ENCODE measurements at places on chromosomes 1 and 21.

DNA sequence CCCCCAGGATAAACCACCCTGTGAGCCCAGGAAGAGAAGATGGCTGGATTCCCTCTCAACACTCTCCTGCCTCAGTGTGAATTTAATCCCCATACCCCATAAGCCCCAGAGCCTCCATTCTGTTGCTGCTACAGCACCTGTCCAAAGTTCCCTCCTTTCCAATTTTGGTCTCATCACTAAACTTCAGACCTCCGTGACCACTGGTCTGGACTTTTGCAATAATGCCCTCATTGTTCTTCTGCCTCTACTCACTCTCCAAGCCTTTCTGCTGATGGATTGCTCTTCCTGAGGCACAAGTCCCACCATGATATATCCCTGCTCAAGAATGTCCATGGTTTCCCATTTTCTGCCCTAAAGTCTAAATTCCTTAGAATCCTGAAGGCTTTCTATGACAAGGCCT lies 83.2 kb downstream of the CD58 start:
- DNase-seq: no peak

DNA sequence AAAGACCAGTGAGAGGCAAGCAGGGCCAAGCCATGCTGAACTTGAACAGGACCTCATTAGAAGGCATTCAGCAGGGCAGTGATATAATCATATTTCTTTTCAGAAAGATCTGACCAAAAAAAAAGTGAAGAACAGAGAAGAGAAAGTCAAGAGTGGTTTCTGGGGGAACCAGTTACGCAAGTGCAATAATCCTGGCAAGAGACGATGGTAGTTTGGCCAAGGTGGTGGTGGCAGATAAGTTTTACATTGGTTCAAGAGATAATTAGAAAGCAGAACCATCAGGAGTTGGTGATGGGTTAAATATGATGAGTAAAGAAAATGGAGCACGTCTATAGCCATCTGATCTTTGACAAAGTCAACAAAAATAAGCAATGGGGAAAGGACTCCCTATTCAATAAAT lies 54.3 kb downstream of the ZSWIM5 start:
- no peak for DNase-seq

DNA sequence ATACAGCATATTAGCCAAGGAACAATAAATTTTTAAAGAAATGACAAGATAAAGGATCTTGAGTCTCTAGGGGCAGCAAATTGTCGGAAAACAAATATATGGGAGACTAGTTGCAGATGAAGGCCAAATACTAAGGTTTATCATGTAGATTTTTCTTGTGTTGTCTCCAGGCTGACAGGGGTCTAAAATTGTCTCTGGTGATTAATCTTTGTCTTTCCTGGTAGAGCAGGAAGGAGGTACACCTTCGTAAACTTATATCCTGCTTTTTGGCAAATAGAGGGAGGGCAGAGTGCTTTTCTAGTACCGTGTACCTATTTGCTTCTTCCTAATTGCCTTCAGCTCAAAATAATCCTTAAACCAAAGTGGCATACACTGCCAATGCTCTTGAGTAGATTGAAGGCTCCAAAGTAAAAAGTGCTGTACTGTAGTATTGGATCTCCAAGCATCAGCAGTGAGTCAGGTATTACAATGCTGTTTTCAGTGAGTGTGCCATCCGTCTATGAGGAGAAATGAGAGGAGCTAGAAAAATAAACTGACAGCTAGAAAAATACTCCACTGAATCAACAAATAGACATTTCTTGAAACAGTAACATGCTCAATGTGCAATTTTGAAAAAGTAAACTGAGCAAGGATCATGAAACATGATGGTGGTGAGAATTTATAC lies 1.8 kb upstream of the LEPR start:
- no peak for DNase-seq

DNA sequence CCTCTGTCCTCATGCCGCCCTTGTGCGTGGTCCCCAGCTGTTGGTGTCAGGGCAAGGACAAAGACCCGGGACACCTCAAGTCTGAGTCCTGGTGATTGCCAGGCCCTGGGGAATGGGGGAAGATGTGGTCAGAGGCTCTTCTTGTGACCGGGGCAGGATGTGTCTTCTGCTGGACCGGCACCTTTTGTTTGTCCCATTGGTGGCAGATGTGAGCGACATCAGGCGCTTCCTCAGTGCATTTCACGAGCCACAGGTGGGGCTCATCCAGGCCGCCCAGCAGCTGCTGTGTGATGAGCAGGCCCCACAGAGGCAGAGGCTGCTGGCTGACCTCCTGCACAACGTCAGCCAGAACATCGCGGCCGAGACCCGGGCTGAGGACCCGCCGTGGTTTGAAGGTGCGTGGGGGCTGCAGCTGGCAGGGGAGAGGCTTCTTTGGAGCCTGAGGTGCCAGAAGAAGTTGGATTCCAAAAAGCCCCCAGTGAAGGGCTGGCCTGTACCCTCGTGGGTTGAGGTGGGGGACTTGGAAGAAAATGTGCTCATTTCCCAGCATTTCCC lies 8.4 kb downstream of the DFFB start:
- no peak for DNase-seq

- DNase-seq: no peak
Observed at GRCh38 chr1:214379236-214379970, 98.4 kb downstream of the SMYD2 start.

DNA sequence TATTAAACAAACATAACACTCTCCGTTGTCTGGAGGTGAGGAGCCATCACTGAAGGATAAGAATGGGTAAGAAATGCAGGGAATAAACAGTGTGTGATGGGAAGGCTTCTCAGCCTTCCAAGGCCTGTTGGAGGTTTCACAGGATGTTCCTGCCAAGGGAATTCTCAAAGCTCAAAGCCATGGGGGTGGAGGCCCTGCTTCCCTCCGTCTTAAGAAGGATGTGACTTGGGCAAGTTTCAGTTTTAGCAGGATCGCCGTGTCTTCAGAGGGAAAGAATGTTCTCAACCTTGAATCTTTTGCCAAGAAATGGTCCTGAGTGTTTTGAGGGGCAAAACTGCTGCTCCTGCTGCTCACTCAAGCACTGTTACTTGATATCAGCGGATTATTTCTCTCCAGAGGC lies 41.7 kb upstream of the IL20 start:
- no peak for DNase-seq

GRCh38 chr1:224506141-224506814 lies 71.7 kb upstream of the WDR26 start:
- DNase-seq: no peak

- DNase-seq: no peak
Observed at GRCh38 chr1:197210426-197210825, 57.6 kb upstream of the CRB1 start.

- DNase-seq: no peak
Observed at GRCh38 chr21:42498012-42498411, 2.0 kb upstream of the RSPH1 start.

GRCh38 chr1:59058665-59059439 lies 238.0 kb upstream of the FGGY start:
- DNase-seq: no peak

GRCh38 chr1:80633947-80634706 lies 1166.6 kb upstream of the ADGRL2 start:
- DNase-seq: no peak

GRCh38 chr1:90434460-90434859 lies 282.6 kb downstream of the BARHL2 start:
- no peak for DNase-seq

DNA sequence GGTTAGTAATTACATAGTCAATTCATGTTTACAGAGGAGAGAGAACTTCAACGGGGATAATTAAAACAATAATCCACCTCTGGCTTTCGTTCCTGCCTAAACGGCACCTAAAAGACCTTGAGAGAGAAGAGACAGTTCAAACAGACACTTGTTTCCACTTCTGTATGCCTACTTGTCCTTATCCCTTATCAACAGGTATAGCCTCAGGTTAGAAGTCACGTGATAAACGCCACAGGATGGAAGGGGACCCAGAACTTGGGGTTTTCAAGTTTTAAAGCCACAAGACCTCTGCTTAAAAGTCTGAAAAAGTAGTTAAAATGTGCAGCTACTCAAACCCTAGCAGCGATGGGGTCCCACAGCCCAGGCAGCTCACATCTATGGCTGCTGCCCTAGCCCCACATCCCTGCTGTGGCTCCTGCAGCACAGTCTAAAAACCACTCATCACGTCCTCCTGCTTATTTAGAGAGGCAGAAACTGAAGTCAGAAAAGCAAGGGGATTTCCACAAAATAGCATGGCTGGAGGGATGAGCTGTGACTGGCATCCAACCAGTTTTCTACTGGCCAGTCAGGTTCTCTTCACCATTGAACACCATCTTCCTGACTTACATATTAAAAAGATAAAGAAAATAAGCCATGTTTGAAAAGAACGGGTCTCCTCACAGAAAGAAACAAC lies 51.2 kb upstream of the SEC16B start:
- no peak for DNase-seq

DNA sequence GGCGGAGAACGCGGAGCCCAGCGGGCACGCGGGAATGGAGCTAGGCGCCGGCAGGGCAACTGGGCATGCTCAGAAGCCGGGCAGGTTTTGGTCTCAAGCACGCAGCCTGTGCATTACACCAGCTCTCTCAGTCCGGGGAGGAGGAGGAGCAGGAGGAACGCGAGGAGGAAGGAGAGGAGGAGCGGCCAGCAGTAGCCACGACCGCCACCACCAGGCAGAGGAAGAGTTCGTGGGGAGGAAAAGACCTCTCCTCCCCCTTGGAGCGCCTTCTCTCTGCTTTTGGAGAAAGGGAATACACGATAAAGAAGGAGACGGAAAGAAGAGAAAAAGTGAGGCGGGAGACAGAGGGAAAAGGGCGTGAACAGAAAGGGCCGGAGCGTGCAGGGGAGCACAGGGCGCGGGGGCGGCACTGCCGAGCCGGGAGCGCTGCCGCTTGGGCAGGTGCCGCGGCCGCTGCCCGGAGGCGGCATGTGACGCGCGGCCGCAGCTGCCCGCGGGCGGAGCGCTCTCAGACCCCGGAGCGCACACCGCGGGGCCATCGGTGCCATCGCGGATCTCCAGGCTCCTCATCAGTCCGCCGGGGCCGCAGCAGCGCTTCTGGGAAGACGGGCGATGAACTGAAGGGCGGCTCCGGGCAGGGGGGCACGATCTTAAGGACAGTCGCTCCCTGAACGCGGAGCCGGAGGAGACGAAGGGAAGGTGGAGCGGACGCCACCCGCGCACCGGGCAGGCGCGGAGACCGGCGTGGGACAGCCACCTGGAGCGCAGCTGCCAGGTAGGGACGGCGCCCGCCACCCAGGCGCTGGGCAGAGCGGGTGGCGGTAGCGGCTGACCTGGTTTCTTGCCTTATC lies at the start of gene CHRM3:
TSS of gene CHRM3 (plus strand) at position 116 of the 851 bp plus-strand sequence. CDS start 520,884 bp downstream, outside the sequence.
- peak; percentile 49 for DNase-seq

DNA sequence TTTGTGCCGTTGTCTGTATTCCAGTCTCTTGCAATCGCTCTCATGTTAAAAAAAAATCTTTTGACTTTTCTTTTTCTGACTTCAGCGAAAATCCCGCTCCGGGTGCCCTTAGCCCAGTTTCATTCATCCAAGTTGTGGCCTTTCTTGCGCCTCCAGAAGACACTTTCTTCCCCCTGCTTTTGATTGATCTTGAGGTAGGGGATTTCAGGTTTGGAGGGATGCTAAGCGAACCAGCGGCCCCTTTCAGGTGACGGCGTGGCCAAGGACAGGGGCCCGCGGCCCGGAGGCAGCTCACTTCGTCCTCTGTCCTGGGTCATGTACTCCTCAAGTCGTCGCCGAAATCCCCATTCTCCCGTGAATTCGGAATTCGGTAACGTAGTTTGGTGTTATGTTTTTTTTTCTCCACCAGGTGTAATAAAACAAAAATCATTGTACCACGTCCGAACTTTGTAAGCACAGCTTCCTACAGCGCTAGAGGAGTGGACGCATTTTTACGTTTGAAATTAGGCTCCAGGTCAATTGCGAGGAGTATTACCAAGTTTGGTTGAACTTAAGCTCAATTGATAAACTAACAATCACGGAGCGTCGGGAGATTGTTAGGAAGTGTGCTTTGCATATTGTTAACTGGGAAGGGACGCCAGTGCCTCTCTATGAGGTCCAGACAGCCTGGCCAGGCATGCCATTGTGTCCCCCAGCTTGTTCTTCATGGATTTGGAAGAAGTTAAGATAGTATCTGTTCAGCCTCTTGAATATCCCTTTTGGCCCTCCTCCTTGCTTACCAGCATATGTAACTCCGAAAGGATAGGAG lies 1.1 kb downstream of the MRPS6 start:
- DNase-seq: no peak

- no peak for DNase-seq
Observed at GRCh38 chr1:7253988-7254587, 468.8 kb downstream of the CAMTA1 start.

Data from KG1 (cell line).